ENCODE measurements at places on chromosomes 16 and 17.
A peak's percentile ranks its signal among the peaks of the same experiment; 100 is the strongest.

GRCh38 chr16:47141773-47142485 is 1.8 kb downstream of the NETO2 start:
- peak; percentile 96 for DNase-seq

- no peak for DNase-seq
Measured at GRCh38 chr16:53482123-53482522, 20.9 kb downstream of the AKTIP start.

DNA sequence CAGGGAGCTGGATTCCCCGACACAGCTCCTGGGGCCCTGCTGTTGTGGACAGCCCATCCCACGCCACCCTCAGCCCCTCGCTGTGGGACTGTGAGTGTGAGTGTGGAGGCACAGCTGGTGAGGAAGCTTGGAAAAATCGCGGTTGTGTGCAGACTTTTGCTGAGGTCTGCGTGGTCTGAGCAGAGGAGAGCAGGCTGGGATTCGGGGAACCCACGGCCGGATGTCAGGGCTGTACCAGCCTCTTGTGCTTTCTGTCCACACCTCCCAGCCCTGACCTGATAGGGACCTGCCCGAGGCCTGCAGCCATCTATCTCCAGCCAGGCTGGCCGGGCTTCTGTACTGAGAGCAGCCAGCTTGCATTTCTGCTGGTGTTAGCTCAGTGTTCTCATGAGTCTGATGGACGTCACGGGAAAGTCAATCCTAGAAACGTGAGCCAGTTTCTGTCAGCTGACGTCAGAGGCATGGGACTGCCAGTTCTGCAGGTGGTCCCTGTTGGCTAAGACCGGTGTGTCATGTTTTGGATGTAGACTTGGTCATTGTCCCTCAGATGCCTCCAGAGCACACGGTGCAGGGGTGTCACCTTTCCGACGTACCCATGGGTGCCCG is 72.8 kb upstream of the ZNF750 start:
- DNase-seq = no peak

GRCh38 chr17:76707985-76708807 is 2.6 kb downstream of the MXRA7 start:
- DNase-seq = peak; percentile 34

GRCh38 chr16:8183176-8184099 is 406.9 kb downstream of the TMEM114 start:
- no peak for DNase-seq

- DNase-seq = no peak
Measured at GRCh38 chr17:11551442-11551841, 46.8 kb upstream of the DNAH9 start.
